IMR-90 (cell line): ENCODE measurements at places on chromosomes 3 and 15.

- DNase-seq = peak; percentile 41
Observed at GRCh38 chr3:113275929-113276750, 64.8 kb downstream of the BOC start.

- no peak for DNase-seq
Observed at GRCh38 chr3:37688756-37689155, 172.9 kb upstream of the CTDSPL start.

GRCh38 chr15:42704492-42704926 is 32.4 kb downstream of the CDAN1 start:
- DNase-seq = peak; percentile 73

- no peak for DNase-seq
Observed at GRCh38 chr3:2706144-2706835, 403.9 kb downstream of the IL5RA start.

DNA sequence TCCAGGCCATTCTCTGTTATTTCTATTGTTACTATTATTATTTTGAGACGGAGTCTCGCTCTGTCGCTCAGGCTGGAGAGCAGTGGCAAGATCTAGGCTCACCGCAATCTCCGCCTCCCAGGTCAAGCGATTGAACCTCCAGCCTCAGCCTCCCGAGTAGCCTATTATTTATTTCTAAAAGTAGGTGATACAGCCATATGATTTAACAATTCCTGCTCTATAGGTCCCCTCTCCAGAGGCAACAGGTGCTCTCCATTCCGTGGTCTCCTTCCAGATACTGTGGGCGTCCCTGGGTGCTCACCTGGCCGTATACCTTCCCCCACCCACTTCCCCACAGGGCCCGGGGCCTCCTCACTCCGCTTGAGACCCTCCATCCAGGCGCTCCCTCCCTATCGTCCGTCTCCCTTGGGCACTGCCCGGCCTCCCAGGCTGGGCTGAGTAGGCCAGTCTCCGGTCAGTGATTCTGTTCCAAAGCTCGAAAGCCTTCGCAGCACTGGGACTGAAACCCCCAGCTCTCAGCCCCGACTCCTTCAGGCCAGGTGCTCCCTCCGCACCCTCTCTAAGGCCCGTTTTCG is 708 bp upstream of the PTPN23 start:
- DNase-seq = no peak

GRCh38 chr3:105533960-105534359 is 167.3 kb downstream of the ALCAM start:
- peak; percentile 16 for DNase-seq
